COR-L47 (cell line): ENCODE measurements at places on chromosomes 16 and 17.
A peak's percentile ranks its signal among the peaks of the same experiment; 100 is the strongest.

DNA sequence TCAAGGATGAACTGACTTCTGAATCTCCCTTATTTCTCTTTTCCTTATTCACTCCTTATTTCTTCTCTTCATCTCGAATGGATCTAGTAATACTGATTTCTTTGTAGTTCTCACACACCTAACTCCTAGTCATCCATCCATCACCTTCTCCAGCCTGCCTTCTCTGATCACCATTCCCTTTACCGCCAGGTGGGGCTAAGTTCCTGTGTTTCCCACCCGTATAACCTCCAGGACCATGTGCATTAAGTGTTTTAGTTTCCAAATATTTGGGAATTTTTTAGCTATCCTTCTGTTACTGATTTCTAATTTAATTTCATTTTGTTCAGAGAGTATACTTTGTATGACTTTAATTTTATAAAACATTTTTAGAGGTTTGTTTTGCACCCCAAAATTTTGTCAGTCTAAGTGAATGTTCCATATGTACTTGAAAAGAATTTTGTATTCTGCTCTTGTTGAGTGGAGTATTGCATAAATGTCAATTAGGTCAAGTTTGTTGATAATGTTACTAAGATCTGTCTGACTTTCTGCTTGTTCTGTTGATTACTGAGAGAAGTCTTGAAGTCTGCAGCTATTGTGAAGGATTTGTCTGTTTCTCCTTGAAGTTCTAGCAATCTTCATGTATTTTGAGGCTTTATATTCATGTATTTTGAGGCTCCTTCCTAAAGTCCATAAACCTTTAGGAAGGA lies 8.8 kb downstream of the BPTF start:
- no peak for DNase-seq

DNA sequence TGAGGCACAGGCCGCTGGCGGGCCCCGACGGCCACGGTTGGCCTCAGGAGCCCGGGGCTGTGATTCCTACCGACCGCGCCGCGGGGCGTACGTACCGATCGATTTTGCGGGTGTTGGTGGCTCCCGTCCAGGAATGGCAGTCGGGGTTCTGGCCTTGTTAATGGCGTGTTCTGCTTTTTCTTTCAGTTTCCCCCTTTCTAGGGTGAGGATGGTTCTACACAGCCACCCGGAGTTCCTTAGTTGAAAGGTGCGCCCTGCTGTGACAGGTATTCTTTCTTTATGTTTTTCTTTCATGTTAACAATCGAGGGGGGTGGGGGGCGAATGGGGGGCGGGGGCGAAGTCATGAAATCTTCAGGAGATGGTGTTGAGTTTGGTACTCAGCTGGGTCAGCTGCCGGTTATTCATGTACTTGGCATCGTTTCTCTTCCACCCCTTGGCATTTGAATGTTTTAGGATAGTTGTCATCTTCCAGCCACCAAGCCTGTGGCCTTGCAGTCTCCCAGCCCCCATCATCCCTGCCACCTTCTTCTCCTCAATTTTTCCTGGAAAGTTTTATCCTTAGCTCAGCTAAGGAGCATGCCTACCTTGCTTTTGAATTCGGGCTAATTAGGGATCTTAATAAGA lies 802 bp downstream of the CYLD start:
- DNase-seq, result peak; percentile 25

- DNase-seq, result no peak
Measured at GRCh38 chr17:27366437-27366836, 72.5 kb downstream of the WSB1 start.

DNA sequence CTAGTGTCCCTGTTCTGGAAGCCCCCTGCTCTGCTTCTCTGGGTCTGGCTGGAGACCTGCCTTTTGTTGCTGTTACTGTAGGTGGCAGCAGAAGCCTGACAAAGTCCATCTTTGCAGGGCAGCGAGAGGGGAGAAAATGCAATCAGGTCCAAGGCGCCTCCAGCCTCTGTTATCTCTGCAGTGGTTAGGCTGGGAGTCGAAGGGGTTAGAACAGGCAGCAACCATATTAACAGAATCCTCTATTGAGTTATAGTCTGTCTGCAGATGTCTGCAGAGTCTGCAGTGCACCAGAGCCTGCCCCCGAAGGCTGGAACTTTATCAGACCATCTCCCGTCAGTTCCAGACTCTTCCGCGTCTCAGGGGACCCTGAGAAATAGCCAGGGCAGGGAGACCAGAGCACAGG lies 404.9 kb upstream of the EEF2KMT start:
- no peak for DNase-seq

- DNase-seq, result no peak
Measured at GRCh38 chr17:31378638-31379037, 12.8 kb upstream of the RAB11FIP4 start.

DNA sequence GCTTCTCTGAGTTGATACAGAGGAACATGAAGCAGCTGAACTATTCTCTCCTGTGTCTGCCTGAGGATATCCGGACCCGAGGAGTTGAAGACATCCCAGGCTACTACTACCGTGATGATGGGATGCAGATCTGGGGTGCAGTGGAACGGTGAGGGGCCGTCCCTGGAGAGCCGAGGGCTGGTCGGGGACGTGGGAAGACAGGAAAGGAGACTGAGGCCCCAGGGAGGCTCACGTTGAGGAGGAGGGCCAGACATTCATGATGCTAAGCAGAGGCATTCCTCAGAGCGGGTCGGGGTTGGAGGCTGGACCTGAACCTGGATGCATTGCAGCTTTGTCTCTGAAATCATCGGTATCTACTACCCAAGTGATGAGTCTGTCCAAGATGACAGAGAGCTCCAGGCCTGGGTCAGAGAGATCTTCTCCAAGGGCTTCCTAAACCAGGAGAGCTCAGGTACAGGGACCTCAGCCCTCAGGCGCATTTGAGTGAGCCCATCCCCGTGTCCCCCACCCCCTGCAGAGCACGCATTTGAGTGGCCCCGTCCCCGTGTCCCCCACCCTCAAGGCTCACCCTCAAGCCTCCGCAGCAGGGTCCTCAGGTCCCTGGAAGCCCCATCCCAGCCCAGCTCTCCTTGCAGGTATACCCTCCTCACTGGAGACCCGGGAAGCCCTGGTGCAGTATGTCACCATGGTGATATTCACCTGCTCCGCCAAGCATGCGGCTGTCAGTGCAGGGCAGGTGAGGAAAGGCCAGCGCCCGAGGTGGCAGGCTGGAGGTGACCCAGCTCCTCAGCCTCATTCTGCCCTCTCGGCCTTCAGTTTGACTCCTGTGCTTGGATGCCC lies 8.3 kb downstream of the ALOX15B start:
- no peak for DNase-seq

- DNase-seq, result no peak
Measured at GRCh38 chr17:13016881-13017654, 759 bp downstream of the ELAC2 start.

- DNase-seq, result no peak
Measured at GRCh38 chr17:43216369-43216761, 4.7 kb downstream of the TMEM106A start.

GRCh38 chr16:68005786-68006286 lies 6.6 kb upstream of the DPEP2 start:
- no peak for DNase-seq

DNA sequence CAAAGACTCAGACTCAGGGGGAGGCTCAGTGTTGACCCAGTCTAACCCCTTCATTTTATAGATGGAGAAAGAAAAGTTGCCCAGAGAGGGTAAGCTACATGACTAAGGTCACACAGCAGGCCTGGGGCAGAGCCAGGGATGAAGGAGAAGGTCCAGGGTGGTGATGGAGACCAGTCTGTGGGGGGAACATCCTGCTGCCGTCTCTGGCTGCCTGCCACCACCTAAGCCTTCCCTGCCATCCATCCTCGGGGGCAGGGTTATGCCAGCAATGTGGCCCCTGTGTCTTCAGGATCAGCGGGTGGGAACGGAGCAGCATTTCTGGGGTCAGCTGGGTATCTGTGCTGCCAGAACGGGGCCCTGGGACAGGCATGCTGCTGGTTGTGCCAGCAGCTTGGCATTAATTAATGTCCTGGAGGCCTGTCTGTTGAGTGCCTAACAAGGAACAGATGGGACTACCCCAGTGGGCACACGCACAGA lies 5.5 kb downstream of the DOK4 start:
- no peak for DNase-seq

DNA sequence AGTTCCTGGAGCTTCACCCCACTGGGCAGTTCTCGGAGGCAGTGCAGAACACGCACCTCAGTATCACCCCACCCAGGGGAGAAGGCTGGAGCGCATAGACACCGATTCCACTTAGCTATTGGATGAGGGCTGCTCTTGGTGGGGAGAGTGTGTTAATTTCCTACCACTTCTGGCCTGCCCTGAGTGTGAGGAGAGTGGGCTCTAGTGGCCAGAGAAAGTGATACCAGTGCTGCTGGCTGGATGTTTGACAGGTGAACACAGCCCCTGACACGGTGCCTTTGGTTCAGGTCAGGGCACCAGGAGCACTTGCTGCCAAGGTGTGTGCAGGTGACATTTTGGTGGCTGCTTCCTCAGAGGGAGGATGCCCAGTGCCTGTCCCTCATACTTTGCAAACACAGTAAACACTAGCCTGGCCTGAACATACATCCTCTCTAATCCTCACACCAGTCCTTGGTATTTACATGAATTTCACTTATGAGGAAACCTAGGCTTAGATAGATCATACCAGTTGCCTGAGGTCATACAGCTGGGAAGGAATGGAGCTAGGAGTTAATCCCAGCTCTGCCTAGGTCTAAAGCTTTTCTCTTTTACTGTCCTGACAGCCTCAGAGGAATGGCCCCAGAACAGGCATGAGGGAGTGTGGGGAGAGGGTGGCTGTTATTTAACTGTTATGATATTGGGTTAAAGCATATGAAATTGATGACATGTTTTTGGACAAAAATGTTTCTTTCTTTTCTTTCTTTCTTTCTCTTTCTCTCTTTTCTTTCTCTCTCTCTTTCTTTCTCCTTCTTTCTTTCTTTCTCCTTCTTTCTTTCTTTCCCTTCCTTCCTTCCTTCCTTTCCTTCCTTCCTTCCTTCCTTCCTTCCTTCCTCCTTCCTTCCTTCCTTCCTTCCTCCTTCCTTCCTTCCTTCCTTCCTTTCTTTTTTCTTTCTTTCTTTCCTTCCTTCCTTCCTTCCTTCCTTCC lies 21.0 kb upstream of the ITGAX start:
- peak; percentile 28 for DNase-seq

- DNase-seq, result no peak
Measured at GRCh38 chr17:2924211-2924610, 128.0 kb downstream of the RAP1GAP2 start.

DNA sequence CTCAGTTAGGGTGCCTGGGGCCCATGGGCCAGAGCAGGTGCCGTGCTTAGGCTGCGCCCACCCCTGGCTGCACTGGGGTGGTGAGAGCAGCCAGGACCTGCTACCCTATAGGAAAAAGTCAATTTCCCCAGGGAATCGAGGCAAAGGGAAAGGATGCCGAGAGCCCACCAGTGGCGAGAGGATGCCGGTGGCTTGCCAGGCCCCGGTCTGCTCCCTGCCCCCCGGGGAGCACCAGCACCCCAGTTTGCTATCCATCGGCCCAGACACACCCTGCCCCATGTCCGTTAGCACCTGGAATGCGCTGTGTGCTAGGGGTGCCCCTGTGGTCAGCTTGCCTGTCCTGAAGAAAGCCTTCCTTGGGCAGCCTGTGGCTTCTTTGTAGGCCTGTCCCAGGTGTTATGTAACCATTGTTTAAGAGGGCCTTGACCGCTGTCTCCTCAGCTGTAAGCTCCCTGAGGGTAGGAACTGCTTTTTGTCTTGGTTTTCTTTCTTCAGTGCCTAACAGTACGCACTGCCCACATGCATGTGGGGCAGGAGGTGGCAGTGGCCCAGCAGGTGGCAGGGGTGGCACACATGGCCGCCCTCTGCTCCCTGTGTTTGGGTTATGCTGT lies 40.8 kb downstream of the NT5M start:
- DNase-seq, result no peak

GRCh38 chr17:78995761-78996451 lies 13.7 kb downstream of the CANT1 start:
- DNase-seq, result no peak

- DNase-seq, result no peak
Measured at GRCh38 chr16:1902547-1903219, 15.5 kb downstream of the HS3ST6 start.

GRCh38 chr17:40471846-40472732 lies 28.8 kb downstream of the IGFBP4 start:
- no peak for DNase-seq

DNA sequence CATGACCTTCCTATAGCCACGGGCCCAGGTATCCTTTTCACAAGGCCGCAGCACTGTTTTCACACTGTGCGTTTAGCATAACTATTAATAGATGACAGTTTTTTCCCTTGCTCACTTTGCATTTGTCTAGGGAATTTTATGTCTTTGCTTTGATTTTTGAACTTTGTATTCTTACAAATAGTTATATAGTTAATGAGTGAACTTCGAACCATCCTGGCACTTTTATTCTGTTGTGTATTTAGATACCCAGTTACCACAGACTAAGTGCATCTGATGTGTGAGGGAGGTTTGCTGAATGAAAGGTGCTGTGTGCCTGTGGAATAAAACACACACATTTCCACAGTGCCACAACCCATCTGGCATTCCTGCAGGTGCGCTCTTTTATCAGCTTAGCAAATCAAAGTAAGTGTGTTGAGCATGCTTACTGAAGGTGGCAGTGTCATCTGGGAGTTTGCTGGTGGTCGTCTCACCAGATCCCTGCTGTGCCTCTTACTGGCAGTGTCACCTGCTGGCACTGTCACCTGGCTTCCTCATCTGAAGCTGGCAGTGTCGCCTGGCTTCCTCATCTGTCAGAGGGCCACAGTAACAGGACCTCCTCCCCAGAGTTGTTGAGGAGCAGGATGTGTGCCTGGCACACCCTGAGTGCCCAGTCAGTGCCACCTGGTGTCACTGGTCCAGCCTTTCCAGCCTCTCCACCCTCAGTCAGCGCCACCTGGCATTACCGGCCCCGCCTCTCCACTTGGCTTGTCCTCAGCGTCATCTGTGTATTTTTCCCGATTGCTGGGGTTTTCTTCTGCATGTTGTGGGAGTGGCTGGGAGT lies 37.6 kb downstream of the USP10 start:
- DNase-seq, result peak; percentile 74

- no peak for DNase-seq
Measured at GRCh38 chr16:66254751-66255150, 111.7 kb upstream of the CDH5 start.

DNA sequence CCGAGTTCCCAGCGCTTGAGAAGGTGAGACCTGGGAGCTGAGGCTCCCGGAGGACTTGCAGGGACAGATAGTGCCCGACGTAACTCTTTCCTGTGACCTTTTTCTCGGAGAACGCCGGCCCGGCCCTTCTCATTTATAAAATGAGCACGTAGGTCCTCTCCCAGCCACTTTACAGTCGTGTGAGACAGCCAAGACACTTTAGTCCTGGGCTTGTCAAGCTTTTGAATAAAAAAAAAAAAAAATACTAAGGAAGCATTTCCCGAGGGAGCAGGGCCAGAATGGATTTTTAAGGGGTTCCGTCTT lies 241 bp downstream of the DRC3 start:
- no peak for DNase-seq

DNA sequence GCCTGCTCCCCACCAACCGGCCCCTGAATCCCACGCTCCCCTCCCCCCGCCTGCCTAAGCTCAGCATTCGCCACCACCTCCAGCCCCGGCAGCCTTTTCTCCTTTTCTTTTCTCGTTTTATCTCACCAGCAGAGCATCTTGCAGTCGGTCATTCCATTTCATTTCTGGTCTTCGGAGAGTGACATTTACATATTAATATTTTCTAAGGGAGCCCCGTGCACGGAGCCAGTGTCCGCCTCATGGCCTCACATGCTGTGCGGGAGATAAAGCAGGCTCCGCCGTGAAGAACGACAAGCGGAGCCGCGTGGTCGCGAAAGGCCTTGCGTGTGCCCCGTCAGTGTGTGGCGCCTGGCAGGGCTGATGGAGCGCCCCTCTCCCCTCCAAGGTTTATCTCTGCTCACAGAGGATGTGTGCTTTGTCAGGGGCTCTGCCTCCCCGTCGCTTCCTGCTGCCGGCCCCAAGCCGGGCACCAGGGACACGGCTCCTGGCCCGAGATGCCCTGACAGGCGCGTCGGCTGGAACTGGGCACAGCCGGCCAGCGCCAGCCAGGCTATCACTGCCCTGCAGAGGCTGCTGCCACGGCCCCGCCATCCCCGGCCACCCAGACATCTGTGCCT lies 95.5 kb upstream of the GSE1 start:
- no peak for DNase-seq
